Jurkat, Clone E6-1 (cell line): ENCODE measurements at places on chromosomes 2 and 18.

GRCh38 chr2:69535817-69536241 is 98.6 kb upstream of the NFU1 start:
- no peak for DNase-seq

DNA sequence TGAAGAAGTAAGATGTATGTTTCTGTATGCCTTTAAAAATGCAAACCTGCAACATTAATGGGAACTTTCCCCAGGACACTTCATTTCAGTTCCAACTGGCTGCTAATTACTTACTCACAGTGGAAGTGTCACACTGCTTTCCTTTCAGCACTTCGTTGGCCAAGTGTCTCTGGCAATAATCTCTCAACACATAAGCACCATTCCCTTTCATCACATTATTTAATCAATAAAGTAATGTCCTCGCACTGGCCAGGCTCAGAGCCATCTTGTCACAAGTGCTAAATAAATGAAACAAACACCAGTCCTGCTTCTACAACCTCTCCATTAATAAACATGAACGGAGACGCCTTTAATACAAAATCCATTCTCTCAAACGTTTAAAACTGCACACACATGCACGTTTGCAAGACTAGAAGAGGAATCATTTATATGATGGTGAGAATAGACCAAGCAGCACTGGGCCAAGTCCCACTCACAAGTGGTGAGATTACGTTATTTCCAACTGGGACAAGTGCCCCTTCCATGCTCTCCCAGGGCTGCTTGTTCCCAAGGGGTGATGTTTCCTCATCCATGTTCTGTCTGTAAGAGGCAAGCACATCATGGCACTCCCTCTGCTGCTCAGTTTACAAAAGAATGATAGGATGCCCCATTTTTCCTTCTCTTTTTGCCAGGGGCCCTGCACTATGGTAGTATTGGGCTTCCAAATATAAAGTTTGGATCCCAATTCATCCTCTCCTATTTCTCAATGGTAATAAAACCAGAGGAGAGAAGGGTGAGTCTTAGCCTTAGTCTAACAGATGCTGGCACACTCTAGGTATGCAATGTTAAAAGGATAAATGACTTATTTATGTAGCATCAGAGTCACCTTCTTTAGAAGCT is 56.8 kb upstream of the ETAA1 start:
- DNase-seq = no peak

- no peak for DNase-seq
These were observed 140.3 kb upstream of the RAB12 start for GRCh38 chr18:8468921-8469335.

DNA sequence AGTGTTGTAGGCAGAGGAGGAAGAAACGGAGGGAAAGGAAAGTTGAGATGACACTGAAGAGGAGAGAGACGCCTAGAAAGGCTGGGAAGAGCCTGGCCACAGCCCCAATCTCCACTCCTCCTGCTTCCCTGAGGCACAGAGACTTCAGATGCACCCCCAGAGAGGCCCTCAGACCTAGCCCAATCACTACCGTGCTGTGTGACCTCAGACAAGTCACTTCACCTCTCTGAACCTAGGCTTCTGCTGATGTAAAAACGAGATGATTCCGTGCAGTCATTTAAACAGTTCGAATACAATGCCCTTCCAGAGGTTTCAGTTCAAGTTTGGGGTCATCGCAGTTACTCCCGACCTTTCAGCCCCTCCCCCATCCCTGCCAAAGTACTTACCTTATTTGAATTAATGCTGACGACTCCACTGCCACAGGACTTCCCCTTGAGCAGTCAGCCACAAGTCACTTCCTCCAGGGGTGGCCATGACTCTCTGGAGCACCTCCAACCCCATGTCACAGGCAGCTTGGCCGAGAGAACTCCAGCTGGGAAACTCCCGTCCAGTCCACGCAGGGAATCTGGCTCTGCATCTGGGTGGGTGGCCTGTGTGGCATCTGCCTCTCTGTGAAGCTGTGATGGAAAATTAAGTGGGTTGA is 105.2 kb upstream of the ID2 start:
- no peak for DNase-seq

- DNase-seq = no peak
These were observed 1.0 kb downstream of the IMPACT start for GRCh38 chr18:24427484-24427883.

GRCh38 chr2:216339456-216340279 is 32.6 kb downstream of the MARCHF4 start:
- DNase-seq = no peak

GRCh38 chr2:139911160-139911559 is 1131.0 kb upstream of the NXPH2 start:
- DNase-seq = no peak

DNA sequence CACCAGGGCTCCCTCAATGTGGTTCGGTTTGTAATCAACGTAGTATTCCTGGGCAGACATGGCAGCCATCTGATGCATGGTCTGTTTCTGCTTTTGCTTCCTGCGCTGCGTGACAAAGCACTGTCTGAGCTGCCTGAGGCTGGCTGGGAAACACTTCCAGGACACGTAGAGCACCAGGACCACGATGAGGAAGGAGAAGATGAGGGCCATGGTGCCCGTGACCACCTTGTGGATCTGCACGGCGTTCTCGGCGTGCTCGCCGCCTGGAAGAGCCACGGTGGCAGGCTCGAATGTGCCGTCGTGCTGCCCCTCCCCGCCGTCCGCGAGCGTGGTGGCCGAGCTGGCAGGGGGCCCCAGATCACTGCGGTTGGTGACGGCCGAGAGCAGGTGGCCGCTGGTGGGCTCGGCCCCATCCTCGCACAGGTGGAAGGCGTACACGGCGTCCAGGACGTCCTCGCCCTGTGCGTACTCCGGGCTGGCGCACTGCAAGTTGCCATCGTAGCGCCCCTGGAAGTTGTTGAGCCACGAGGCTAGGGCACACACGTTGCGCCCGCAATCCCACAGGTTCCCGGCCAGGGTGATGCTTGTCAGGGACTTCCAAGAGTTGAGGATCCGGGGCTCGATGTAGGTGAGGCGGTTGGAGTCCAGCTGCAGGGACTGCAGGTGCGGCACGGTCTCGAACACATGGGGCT is 2.1 kb downstream of the LRRTM1 start:
- DNase-seq = no peak

GRCh38 chr18:10851824-10852319 is 297.5 kb downstream of the PIEZO2 start:
- peak; percentile 51 for DNase-seq

- no peak for DNase-seq
These were observed 208.4 kb downstream of the FIGN start for GRCh38 chr2:163527381-163527780.

- no peak for DNase-seq
These were observed 204.4 kb downstream of the MCFD2 start for GRCh38 chr2:46711156-46711555.

DNA sequence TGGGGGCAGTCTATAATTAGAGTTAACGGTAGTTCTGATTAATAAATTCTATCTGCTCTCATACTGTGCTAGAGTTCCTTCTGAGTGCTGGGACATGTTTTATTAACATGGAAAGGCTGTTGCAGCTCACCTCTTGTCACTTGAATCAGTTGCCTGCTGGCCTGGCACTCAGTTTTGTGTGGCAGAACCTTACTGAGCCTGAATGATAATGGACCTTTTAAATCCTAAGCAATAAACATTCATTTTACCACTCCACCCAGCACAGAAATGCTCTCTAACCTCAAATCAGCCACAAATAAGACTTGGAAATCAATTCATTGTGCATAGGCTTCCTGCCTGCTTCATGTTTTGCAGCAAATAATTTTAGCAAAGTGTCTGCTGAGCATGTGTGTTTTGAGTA is 115.0 kb upstream of the RBMS1 start:
- no peak for DNase-seq
